Ascending aorta (tissue), 2 donors: ENCODE measurements at places on chromosomes 7 and 10. TPM values are rescaled to one million over a fixed set of nuclear protein-coding genes. Genes with fewer than 3 reads are reported as not detected.

GRCh38 chr10:71854031-71854430, 3.0 kb upstream of the PSAP start:
- H3K27ac ChIP-seq = no peak overlapping the region
- DNase-seq = no peak
- no peaks in the 10 kb centered on the region for H3K36me3 ChIP-seq
- H3K27me3 ChIP-seq = no peaks in the 10 kb centered on the region

DNA sequence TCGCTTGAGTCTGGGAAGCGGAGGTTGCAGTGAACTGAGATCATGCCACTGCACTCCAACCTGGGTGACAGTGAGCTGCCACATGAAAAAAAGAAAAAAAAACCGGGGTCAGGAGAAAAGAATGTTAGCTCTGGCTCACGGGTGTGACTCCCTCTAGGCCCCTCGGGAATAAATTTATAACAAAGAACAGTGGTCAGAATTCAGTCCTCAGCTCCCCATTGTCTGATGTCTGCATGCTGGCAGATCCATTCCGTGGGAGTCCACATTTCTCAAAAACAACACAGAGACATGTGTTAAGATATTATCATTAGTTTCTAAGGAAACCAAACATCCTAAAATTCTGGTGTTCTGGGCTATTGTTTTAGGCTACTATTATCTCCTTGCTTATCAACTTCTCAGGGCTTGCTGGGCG, 90.6 kb downstream of the MARCHF5 start:
- H3K27ac ChIP-seq = no peak overlapping the region
- no peaks in the 10 kb centered on the region for H3K4me1 ChIP-seq
- H3K27me3 ChIP-seq = no peaks in the 10 kb centered on the region
- no peak overlapping the region for H3K4me3 ChIP-seq
- H3K36me3 ChIP-seq = no peaks in the 10 kb centered on the region

DNA sequence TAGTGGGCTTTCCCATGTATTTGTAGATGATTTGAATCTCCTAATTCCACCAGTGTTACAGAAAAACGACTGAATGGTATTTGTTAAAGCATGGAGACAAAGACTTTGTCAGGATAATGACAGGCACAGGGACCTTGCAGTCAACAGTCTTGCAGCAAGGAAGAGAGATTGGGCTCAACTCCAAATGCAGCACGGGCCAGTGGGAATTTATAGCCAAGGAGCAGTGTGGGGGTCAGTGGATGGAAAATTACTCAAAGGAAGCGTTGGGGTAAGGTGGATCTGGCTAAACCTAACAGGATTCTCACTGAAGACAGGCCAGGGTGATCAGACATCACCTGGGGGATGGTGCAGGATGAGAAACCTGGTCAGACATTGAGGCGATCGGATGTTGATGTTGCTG, 24.3 kb downstream of the CPVL start:
- no peaks in the 10 kb centered on the region for H3K27me3 ChIP-seq
- H3K36me3 ChIP-seq = no peaks in the 10 kb centered on the region
- H3K4me1 ChIP-seq = no peaks in the 10 kb centered on the region
- H3K27ac ChIP-seq = no peak overlapping the region

DNA sequence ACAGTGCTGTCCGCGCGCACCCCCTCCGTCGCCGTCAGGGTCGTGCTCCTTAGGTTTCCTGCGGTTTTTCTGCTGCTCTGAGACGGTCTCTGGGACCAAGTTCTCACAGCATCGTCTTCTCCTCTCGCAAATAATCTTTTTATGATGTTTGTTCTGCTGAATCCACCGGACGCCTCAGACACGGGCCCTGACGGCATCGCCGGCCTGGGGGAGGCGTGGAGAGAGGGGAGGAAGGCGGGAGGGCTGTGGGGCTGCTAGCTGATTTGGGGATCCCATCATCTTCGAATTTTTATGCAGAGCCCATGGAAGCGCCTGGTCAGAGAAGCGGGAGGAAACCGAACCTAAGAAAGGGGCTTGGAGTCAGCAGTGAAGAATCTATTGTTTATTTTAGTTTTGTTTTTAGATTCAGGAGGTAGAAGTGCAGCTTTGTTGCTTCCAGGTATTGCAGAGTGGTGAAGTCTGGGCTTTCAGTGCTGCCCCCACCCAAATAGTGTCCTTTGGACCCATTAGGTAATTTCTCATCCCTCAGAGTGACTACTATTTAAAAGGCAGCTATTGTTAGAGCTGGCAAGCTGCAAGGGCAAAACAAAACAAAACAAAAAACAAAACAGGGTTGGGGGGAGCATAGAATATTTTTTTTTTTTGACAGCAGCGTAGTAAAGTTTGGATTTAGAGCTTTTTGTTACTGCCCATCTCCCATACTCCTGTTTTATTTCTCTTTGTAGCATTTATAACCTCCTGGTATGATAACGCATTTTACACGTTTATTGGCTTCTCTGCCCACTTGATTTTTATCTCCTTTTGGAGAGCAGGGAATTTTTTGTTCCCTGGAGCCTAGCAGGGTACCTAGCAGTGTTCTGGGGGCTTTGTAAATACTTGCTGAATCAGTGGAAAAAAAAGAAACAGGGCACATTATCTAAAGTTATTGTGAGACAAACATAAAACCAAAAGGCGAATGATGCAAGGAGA, 92.6 kb downstream of the SPAG6 start:
- H3K36me3 ChIP-seq = no peaks in the 10 kb centered on the region
- H3K4me1 ChIP-seq = peaks cover 15% of the 10 kb centered on the region
- peak overlapping the region; percentile 72 for H3K4me3 ChIP-seq
- peak; percentile 67 for DNase-seq
- peak overlapping the region; percentile 92 for H3K27ac ChIP-seq

- DNase-seq = no peak
- H3K27me3 ChIP-seq = no peaks in the 10 kb centered on the region
- no peaks in the 10 kb centered on the region for H3K36me3 ChIP-seq
- H3K27ac ChIP-seq = no peak overlapping the region
Measured at GRCh38 chr10:28810057-28810870, 132.9 kb downstream of the BAMBI start.

UNCX gene
- not detected for total RNA-seq

KNDC1 gene
- total RNA-seq = 0.21 TPM

ZNF488 gene
- not detected for total RNA-seq

AKR1D1 gene
- not detected for total RNA-seq
